ENCODE measurements at places on chromosomes 2 and 18. TPM values are rescaled to one million over a fixed set of nuclear protein-coding genes. Genes with fewer than 3 reads are reported as not detected.

DNA sequence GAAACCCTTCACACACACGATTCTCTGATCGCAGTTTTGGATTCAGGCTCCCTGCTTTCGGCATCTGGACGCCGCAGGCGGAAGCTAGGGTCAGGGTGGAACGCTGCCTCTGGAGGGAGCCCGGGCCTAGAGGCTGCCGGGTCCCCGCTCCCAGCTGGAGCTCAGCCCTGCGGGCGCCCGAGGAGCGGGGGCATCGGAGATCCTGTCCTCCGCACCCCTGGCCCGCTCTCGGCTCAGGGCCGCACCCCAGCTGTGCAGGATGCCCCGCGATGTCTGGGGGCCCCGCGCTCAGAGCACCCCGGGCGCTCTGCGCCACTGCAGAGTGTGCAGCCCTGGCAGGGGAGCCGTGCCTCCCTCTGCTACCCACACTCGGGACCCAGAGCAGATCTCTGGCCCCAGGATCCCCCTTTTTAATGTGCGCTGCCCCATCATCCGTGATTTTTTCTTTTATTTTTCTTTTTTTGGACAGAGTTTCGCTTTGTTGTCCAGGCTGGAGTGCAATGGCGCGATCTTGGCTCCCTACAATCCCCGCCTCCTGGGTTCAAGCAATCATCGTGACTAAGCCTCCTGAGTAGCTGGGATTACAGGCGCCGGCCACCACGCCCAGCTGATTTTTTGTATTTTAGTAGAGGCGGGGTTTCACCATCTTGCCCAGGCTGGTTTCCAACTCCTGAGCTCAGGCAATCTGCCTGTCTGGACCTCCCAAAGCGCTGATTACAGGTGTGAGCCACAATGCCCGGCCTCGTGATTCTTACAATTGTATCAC, 54.8 kb upstream of the TUBA3E start:
- DNase-seq, result no peak

DNA sequence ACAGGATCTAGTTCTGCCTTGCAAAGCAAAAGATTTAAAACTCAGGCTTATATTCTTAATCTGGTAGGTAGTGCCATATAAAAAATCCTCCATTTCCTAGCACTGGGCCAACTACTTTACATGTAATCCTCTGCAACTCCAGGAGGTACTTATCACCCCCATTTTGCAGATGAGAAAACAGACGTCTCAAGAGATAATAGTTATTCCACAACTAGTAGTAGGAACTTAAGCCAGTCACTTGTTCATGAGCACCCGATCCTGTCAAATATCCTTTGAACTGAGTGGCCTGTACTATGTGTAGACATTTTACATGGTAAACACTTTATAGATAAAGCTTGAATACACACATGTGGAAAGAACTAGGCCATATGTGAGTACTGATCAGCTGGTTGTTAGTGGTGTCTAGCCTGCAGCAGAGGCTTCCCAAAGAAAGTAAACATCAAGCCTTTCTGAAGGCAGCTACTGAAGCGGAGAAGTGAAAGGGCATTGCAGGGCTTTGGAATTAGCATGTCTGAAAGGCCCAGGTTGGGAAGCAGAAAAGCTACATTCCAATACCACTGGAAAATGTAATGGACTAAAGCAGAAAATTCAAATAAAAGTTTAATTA, 48.0 kb downstream of the NAB1 start:
- DNase-seq, result no peak

DNA sequence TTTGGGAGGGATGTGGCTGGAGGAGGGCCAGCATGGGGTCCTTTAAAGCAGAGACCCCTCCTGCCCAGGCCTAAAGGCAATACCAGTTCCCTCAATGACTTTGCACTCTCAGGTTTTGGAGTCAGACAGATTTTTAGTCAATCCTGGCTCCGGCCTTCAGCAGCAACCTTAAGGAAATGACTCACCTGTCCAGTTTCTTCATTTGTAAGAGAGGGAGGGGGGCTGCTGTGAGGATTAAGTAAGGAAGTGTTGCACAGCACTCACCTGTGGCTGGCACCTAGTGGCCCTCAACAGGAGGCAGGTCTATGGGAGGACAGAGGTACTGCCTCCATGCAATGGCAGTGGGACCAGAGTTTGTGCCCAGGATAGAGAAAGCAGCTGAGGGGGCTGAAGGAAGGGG, 13.7 kb downstream of the CNGA3 start:
- no peak for DNase-seq

- DNase-seq, result no peak
Observed at GRCh38 chr2:217286833-217287232, 427.0 kb upstream of the TNP1 start.

GRCh38 chr2:232891621-232892071, 21.6 kb downstream of the SNORC start:
- no peak for DNase-seq

DNA sequence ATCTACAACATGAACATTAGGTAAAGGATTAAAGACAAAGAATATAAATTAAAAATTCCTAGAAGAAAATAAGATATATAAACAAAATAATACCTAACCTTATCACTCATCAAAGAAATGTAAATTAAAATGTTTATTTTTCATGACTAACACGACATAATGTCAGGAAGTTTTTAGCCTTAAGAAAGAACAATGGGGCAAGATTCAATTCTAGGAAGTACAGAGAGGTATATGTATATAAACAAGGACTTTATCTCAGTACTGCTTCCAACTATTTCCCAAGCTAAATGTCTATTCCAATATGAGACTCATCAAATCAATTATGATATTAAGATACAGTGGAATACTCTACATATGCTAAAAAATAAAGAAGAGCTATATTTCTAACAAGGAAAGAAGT, 44.1 kb downstream of the TTC21B start:
- no peak for DNase-seq

DNA sequence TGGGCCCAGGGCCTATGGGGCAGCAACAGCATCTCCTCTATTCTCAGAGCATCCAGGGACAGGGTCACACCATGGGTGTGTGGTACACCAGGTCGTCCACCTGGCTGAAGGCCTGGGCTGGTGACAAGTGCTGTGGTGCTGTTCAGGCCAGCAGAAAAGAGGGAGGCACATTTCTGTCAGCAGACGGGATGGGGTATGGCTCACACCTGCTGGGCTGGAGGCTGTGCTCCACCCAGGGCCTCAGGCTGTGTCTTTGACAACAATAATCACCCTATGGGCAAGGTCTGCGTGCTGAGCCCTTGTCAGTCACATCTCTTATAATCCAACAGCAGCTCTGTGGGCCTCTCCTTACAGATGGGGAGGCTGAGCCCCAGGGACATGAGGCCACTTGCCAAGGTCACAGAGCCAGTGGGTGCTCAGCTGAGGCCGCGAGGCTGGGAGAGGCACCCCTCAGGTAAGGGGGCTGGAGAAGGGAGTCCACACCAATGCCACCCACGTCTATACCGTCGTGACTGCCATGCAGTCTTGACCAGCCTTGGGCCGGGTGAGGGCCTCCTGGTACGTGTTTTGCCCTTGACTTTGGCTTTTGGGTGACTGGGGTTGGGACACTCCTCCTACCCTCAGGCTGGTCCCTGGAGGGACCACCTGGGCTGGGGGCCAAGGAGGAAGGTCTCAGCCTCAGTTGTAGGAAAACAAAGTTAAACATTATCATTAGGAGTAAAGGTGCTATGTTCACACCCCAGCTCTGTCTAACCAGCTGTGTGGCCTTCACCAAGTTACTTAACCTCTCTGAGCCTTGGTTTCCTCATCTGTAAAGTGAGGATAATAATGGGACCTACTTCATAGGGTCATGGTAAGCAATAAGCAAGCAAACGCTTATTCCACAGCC, 5.6 kb upstream of the HS6ST1 start:
- no peak for DNase-seq

- DNase-seq, result no peak
Observed at GRCh38 chr2:218745160-218745558, 34.5 kb downstream of the TTLL4 start.

- no peak for DNase-seq
Observed at GRCh38 chr2:210228586-210228985, 3.3 kb upstream of the ACADL start.

DNA sequence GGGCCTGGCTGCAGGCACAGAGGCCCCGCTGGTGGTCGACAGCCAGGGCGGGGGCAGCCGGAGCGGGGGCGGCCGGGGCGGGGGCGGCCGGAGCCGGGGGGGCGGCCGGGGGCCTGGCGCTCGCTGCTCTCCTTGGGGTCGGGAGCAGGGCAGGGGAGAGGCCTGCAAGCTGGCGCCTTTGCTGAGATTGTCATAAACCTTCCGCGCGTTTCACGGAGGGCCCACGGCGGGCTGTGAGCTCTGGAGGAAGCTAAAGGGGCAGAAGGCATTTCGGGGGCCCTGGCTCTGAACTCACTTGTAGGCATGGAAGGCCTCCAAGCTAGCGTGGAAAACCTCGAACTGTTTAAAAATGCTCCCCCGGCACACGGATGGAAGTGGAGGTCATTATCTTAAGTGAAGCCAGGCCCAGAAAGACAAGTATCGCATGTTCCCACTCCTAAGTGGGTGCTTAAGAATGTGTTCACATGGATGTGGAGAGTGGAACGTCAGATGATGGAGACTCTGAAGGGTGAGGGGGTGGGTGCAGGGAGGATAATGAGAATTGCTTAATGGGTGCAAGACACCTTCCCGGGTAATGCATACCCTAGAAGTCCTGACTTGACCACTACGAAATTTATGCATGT, 629 bp downstream of the PRELID3A start:
- no peak for DNase-seq

- no peak for DNase-seq
Observed at GRCh38 chr18:60676815-60677214, 304.2 kb upstream of the MC4R start.

GRCh38 chr2:232484628-232485347, 2.8 kb downstream of the ECEL1 start:
- DNase-seq, result no peak

Gene CASP10
- 26.5 TPM for total RNA-seq
